Activated CD8-positive, alpha-beta memory T cell treated with anti-CD3 and anti-CD28 coated beads for 1 hour (primary cell): ENCODE measurements at places on chromosomes 6 and 20.

DNA sequence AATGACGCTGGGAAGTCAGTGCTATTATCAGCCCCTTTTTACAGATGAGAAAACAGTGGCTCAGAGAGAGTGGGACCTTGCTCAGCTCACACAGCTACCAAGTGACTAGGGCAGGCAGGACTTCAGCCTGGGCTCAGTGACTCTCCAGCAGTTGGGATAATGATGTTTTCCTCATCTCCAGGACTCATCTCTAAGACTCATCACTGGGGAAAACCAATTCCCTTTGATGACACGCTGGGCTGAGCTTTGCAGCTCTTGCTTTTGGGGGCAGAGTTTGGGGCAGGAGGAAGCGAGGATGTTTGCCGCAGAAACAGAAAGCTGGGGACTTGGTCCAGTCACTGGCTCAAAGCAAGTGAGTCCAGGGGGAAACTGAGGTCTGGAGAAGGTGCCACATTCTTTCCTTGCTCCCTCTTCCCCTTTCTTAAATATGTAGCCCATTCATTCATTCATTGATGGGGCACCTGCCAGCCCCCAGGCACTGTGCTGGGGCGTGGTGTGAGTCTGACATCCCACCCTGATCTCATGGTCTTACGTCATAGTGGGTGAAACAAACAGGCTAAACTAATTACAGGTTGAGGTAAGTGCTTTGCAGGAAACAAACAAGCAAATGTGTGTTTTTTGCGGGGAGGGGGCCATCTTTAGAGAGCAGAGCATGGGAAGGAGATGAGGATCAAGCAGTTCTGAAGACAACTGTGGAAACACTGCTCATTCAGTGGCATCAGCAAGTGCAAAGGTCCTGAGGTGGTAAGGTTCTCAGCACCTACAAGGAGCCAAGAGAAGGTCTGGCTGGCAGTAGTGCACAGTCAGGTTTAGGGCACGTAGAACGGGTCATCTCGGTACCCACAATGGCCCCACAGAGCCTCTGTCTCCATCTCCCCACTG, 74.4 kb upstream of the PMEPA1 start:
- DNase-seq = no peak

- no peak for DNase-seq
These were observed 348.1 kb downstream of the THBS2 start for GRCh38 chr6:168905451-168906090.

- no peak for DNase-seq
These were observed 734 bp downstream of the FAM110A start for GRCh38 chr20:834151-834746.

GRCh38 chr6:5514353-5514752, 253.0 kb downstream of the FARS2 start:
- DNase-seq = no peak

GRCh38 chr6:34237316-34237721, 646 bp downstream of the HMGA1 start:
- DNase-seq = no peak

- no peak for DNase-seq
These were observed 32.0 kb upstream of the POU5F1 start for GRCh38 chr6:31202259-31203166.

DNA sequence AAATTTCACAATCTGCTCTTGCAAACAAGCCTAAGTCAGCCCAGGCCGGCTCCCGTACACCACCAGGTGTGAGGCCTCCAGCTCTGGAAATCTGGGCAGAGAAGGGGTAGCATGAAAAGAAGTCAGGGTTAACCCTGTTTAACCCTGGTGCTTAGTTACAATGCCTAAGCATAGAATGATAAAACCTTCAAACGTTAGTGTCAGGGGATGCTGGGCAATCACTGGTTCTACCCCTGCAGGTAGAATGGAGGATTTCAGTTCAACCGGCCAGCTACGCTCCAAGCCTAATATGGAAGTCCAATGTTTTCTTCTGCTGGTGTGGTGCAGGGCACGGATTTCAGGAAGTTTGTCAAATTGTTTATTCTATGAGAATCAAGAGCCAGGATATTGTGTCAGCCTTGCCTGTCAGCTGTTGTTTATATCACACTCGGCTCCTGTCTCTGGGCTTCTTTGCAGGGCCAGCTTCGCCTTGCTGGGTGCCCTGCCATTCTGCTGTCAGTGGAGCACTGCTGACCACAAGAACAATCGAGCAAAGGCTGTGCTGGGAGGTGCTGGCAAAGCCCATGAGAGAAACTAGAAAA, 20.2 kb upstream of the CD93 start:
- no peak for DNase-seq

DNA sequence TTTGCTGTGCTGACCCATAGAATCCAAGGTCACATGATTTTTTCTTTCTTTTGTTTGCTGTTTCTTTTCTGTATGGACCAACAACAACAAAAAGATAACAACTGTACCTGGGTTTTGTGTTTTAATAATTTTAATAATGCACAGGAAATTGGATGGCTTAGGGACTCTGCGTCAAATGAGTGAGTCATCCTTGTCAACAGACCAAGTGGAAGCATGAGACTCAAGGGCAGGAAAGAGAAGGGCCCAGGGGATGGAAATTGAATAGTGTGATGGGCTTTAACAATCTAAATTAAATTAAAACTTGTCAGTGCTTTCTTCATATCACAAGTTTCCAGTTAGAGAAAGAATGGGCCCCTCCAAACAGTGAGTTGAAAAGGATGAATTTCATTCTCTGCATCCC, 413.0 kb downstream of the PREX1 start:
- no peak for DNase-seq

DNA sequence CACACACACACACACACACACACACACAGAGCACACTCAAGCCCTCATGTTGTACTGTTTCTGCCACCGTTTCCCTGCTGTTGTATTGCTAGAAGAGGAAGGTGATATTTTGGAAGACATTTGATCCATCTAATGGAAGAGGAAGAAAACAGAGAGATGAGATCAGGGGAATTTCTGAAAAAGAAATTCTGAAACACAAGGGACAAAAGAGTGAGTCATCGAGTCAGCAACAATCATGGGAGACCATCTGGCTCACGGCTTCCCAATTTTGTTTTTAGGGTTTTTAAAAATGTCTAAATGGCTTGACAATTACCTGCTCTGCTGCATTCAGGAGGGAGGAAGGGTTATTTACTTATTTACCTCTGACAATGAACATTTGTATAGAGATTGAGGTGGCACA, 22.0 kb downstream of the SOX4 start:
- DNase-seq = no peak

GRCh38 chr20:22584522-22584921, at the start of gene FOXA2:
TSS of gene FOXA2 (minus strand) at chr20:22584572. CDS start at chr20:22584278, 294 bp downstream.
- DNase-seq = no peak

- no peak for DNase-seq
These were observed 95.5 kb downstream of the EYA2 start for GRCh38 chr20:46990017-46990595.

GRCh38 chr6:166221040-166221439, 53.4 kb upstream of the TBXT start:
- no peak for DNase-seq

DNA sequence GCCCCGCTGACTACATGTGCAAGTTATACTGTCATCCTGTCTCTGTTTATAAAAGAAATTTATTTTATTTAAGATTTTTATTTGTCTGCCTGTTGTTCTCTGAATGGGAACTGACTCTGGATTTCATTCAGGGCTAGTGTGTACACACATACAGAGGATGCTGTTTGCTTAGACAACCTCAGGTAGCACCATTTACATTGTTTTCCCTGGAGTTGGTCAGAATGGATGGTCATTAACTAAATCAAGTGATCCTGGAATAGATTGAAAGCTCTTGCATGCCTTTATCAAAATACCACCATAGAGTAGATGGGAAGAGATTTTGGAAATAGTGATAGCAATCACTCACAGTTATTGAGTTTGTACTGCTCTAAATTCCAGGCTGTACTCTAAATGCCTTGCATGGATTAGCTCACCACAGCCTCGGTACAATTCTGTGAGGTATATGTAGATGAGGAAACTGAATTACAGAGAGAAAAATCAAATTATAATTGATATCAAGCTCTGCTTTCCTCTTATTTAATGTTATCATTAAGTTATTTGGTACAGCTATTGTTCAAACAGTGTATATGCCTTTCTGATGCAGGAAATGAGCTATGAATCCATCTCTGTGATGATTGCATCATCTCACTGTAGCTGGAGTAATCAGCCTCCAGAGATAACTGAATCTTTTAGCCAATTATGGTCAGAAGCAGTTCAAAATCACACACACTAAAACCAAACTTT, 51.9 kb downstream of the RNF217 start:
- DNase-seq = no peak

DNA sequence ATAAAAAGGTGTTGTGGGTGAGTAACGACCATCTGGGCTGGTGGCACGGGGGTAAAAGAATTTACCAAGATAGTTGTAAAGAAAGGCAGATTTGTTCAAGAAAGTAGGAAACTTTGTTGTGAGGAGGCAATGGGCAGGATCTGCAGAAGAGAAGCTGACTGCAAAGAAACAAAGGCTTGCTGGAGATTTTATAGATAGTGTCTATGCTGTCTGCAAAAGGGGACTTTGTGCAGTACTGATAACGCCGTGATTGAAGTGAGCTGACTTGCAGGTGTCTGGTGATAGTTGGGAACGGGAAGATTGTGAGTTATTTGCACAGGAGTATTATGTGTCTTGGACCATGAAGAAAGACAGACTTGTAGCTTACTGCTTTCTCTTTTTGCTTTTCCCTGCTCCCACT, 36.8 kb upstream of the GSTA3 start:
- no peak for DNase-seq

GRCh38 chr6:167244064-167244960, 46.8 kb upstream of the UNC93A start:
- no peak for DNase-seq

DNA sequence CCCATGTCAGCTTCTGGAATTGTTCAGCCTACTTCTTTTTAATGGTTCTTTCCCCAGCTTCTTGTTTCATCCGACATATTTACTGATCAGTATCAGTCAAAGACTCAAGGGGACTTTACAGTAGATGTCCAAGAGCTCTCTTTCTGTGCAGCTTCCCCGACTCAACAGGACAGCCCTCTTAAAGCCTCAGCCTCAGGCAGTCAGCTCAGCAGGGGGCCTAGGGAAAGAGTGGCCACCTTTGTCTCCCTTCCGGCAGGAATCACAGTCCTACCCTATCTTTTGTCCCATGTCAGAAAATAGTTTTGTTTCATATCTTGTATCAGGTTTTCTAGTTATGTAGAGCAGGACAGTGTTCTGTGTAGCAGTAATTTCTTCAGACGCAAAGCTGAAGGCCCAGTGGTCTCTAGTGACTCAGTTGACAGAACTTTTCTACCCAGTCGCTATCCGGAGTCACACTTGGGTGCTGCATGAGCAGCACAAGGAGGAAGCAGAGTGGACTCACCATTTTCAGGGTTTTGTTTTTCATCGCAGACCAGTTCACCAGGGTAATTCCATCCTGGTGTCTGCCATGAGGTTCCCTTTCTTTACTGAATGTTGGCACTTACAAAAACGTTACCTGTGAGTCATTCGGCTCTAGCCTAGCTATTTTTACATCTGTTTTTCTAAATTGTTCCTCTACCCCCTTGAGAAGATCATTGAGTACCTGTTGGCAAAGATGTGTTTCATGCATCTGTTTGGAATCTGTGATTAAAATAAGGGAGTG, 47.7 kb downstream of the SPATA2 start:
- DNase-seq = no peak

GRCh38 chr6:44680202-44680720, 292.8 kb downstream of the CDC5L start:
- DNase-seq = no peak

GRCh38 chr6:83589076-83589475, 76.7 kb downstream of the PRSS35 start:
- DNase-seq = no peak

GRCh38 chr6:160203076-160203475, 55.5 kb downstream of the SLC22A2 start:
- no peak for DNase-seq

GRCh38 chr6:74250161-74250818, 554.3 kb downstream of the CD109 start:
- DNase-seq = no peak

DNA sequence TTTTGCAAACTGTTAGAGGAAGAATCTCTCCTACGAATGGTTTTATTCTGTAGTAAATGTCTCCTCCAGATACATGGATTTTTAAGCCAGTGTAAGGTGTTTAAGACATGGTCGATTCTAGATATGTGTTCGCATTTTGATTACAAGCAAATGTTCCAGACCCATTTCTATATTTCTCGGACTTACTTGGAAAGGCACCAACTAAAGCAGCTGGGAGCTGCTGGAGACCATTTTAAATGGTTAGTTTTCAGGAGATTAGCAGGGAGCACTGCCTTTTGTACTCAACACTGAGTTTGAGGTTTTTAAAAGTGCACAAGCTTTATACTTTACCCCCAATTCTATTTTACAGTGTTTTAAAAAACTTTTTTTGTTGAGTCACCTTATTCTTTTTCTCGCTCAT, 857.0 kb downstream of the KIF16B start:
- DNase-seq = no peak

DNA sequence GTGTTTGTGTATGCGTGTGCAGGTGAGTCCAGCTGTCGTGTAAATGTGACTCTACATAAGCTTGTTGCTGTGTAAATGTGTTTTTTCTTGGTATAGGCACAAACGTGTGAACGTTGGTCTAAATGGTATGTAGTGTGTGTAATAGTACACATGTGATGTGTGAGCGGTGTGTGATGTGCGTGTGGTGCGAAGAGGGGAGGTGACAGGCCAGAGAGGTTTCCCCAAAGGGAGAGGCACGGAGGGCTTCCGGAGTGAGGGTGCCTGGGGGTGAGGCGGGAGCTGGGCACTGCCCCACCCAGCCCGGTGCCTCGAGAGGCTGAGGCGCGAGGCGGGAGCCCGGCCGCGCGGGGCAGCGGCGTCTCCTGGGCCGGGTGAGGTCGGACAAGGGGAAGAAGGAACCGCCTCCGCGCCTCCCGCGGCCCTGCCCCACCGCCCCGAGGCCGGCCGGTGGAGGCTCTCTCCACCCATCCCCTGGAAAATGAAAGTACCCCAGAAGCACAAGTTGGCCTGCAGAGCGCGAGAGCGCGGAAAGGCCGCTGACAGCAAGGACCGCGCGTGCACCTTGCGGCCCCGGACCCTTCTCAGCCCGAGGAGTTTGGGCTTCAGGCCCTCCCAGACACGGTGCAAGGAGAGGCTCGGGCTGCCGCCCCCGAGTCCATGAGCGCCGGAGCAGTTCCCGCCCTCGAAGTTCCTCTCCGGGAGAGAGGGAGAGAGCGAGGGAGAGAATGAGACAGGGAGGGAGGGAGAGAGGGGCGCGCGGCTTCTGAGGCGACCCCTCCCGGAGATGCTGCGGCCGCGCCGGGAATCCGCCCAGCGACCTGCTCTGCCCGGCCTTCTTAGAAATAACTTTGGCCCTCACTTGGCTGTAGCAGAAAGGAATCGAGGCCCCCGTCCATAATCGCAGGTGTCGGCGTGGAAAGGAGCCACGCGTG, 43.2 kb upstream of the OSTM1 start:
- no peak for DNase-seq

- no peak for DNase-seq
These were observed 6.5 kb upstream of the USP45 start for GRCh38 chr6:99521633-99522151.

DNA sequence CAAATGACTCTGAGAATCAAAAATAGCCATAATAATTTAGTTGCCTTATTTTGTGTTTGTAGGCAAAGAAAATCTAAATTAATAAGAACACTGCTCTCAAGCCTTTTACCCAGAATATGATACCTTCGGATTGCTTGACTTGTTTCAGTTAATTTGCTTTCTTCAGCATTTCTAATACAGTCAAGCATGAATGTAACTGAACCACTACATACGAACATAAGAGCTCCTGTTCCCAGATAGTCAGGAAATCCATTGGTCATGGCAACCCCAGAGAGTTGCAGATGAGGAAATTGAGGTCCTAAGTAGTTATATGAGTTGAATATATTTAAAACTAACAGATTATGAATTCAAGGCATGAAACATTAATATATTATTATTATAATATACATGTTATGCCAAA, 2.9 kb downstream of the FRK start:
- no peak for DNase-seq
